Right lung (tissue), 10 donors: ENCODE measurements at places on chromosomes 2 and 18.

GRCh38 chr2:119760956-119761275 is 1.2 kb downstream of the PTPN4 start:
- DNase-seq: peak; percentile 42

DNA sequence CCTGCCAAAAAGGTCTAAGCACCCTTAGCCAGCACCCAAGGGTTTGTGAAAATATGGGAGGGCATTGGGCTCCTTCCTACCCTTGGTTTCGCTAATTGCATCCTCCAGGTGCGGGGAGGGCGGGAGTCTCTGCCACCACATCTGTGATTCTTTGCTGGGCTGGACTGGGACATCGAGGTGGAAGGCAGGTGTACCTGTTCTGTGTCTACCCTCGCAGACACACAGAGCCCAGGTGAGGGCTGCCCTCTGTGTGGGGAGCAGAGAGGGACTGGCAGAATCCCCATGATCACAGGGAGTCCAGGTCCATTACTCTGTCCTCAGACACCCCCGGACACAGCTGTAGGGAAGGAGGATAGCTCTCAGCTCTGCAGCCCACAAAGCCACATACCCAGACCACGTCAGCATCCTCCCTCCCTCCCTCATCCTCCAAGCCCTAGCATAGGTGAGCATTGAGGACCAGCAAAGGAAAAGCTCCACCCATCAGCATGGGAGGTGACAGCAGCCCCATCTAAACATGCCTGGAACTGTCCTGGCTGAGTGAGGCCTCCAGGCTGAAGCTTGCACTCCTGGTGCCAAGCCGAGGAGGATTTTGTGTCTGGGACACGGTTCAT is 49.8 kb downstream of the PLB1 start:
- no peak for DNase-seq

GRCh38 chr2:191451116-191451515 is 205.9 kb downstream of the MYO1B start:
- no peak for DNase-seq

- no peak for DNase-seq
Observed at GRCh38 chr2:239406316-239406995, 5.6 kb upstream of the HDAC4 start.

GRCh38 chr18:50422286-50422898 is 47.5 kb downstream of the SKA1 start:
- no peak for DNase-seq

DNA sequence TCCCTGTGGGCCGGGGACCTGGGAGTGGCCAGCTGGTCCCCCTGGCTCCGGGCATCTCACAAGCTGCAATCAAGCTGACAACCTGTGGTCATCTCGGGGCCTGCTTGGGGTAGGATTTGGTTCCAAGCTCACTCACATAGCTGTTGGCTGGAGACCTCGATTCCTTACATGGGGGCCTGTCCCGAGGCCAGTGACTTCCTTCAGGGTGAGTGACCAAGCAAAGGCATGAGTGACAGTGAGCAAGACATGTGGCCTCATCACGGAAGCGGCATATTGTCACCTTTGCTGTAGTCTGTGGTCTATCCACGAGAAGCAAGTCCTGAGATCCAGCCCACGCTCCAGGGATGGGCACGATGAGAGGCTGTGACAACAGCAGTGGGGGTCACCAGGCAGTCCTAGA is 131.4 kb upstream of the ID2 start:
- no peak for DNase-seq

DNA sequence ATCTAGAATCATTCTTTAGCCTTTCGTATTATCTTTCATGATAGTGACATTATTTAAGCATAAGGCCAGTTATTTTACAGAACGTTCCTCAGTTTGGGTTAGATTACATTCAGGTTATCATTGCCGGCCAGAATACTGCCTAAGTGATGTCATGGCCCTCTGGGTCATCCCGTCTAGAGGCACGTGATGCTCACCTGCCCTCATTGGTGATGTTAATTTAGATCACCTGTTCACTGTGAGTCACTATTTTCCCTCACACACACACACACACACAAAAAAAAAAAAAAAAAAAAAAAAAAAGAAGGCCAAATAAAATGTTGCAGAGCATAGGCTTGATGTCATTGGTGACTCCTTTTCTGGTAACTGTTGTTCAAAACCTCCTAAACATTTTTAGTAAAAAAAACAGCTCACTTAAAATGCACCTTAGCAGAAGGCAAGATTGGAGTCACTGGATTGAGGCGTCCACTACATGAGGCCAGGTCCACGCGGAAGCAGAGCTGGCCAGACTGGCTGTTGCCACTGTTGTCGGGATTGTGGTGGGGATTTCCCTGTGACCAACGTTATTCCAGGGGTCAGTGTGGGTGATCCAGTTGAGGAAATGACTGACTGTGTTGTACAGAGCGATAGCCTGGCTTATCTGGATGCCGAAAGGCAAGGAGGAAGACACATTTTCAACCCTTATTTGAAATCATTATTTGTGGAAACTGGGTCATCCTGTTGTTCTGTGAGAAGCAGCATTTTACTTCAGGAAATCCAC is 52.1 kb upstream of the CNGA3 start:
- no peak for DNase-seq
